ENCODE measurements at places on chromosomes 7 and 10.

- no peak for DNase-seq
These were observed 177.8 kb downstream of the NEURL1 start for GRCh38 chr10:103671126-103671895.

- no peak for DNase-seq
These were observed 4.7 kb downstream of the DLX6 start for GRCh38 chr7:97009753-97010732.

GRCh38 chr10:107865691-107866090 is 701.2 kb upstream of the SORCS1 start:
- no peak for DNase-seq

- DNase-seq = no peak
These were observed 107.4 kb downstream of the FAM107B start for GRCh38 chr10:14667280-14667679.

DNA sequence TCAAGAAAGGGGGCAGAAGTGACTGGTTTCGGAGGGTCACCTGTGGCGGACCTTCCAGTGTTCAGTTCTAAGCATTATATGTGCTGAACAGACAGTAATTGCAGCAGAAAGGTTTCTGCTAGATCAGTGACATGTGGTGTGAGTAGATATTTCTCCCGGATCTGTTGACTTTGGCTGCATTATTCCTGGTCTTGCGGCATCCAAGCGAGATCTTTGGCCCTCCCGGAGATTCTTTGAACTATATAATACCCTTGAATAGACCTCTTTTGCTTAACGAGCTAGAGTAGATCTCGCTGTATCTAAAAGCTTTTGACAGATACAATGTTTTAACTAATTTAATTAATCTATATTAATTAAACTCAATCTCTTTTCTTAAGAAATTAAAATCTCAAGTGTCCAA is 99.8 kb downstream of the PTN start:
- no peak for DNase-seq

GRCh38 chr10:5975641-5976473 is 1.5 kb downstream of the IL15RA start:
- no peak for DNase-seq

GRCh38 chr7:47336472-47337425 is 245.2 kb downstream of the TNS3 start:
- DNase-seq = no peak
